CD4-positive, alpha-beta T cell treated with Interferon gamma for 1 hour (primary cell): ENCODE measurements at places on chromosomes 6 and 20.
A peak's percentile ranks its signal among the peaks of the same experiment; 100 is the strongest.

DNA sequence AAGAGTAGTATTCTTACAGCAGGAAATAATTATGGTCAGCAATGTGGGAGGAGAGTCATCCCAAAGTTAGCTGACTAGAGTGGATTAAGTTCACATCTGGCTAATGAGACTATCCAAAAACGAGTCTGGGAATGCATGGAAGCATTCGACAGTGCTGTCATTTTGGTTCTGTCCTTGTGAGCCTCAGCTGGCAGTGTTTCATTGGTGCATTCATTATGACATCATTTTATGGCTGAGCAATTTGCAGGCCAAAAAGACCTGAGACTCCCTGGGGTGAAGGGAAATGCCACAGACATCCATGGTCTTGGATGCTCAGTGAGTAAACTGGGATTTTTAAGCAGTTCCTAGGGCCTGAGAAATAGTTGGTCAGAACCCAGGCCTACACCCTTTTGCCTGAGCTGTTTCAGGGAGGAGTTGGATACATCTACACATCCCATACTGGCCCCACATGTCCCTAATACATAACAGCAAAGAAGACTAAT is 196.4 kb upstream of the CCN2 start:
- no peak for DNase-seq

DNA sequence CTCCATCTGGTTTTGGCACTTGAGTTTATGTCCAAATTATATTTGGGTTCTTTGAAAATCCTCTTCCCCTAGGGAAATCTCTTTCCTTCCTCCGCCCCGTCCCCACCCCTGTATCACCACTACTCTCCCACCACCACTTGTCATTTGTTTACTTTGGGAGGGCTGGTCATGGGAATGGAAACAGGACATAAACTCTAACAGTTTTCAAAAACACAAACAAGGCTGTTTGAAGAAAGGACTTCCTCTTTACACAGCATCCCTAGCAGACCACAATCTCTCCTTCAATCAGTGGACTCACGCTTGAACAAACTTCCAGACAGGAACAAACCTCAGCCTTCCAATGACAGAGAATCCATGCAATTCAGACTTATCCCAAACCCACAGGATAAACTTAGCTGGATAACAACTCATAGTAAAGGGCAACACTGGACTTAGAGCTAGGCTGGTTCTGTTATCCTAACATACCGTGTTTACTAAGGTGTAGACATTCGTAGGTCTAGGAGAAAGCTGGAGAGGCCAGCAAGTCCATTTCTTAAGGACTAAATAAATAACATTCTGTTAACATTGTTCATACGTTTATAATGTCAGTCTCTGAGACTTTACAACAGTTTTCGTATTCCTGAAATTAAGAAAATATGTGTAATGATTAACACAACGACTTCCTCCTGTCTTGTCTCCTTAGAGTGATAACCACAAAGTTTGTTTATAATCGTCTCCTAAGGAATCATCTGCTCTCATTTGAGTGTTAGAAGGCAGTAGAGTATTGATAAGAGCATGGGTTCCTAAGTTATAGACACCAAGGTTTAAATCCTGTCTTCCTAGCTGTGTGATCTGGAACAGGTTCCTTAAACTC is 44.1 kb upstream of the CTAGE9 start:
- no peak for DNase-seq

- DNase-seq = peak; percentile 7
Measured at GRCh38 chr20:52083627-52084232, 107.8 kb downstream of the ZFP64 start.

- DNase-seq = peak; percentile 59
Measured at GRCh38 chr6:167141667-167142432, 15.9 kb downstream of the GPR31 start.

GRCh38 chr6:40634429-40634828 is 47.3 kb upstream of the LRFN2 start:
- no peak for DNase-seq

GRCh38 chr6:41638935-41639808 is 904 bp downstream of the MDFI start:
- no peak for DNase-seq

DNA sequence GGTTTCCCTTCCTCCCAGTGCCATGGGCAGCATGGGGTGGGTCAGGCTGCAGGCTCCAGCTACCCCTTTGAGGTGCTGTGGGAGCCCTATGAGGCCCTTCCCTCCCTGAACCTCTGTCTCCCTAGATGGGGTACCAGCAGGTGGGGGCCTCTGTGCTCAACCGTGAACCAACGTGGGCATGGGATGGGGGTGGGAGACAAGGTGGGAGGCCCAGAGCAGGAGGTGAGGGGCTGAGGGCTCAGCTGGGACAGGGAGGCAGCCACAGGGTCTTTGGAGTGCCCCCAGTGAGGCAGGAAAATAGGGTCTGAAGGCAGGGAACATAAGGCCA is 33.3 kb downstream of the SUN5 start:
- DNase-seq = no peak

GRCh38 chr20:60210779-60211617 is 252.8 kb downstream of the CDH26 start:
- DNase-seq = peak; percentile 27

GRCh38 chr20:23103284-23104018 is 17.3 kb upstream of the CD93 start:
- DNase-seq = no peak

DNA sequence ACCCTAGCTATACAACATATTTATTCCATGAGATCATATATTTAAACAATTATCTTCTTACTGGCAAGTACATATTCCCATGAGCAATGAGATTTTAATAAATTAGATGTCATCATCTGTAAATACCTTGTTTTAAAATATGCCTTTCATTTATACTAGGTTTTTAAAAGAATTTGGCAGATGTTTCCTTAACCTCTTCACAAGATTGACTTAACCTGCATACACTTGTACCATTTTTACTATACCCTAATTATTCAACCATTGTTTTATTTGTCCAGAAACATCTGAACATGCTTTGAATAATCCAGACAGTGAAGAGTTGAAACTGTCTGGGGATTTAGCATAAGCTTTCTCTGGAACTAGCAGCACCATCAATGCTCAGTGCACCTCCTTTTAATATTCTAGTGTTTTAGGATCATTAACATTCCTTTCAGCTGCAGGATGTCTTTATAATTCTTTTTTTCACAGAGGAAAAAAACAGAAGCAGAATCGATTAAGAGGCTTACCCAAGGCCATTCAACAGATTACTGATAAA is 188.0 kb upstream of the TENT5A start:
- no peak for DNase-seq

GRCh38 chr6:155614606-155615005 is 159.0 kb upstream of the NOX3 start:
- DNase-seq = no peak

GRCh38 chr6:82571455-82571854 is 207.8 kb downstream of the TPBG start:
- DNase-seq = no peak

GRCh38 chr6:26217714-26218075 is 130.5 kb downstream of the HFE start:
- DNase-seq = no peak

GRCh38 chr6:116387374-116387773 is 16.6 kb downstream of the DSE start:
- peak; percentile 65 for DNase-seq

DNA sequence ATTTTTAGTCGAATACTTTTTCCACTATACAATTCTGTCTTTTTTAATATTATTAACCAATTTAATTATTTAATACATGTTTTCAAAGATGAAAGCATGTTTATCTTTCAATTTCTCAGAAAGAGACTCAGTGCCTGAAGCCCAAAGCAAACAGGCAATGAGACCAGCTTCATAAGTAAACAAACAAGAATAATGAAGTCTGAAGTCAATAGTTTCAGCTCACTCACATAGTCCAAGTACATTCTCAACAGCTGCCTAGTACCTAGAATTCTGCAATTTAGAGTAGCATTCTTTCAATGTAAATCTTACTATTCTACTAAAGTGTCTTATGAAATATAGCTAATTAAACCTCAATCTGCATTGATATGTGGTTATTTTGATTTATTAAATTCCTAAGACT is 626.5 kb upstream of the NRSN1 start:
- no peak for DNase-seq

GRCh38 chr6:166830185-166830890 is 126.0 kb downstream of the RNASET2 start:
- no peak for DNase-seq

- no peak for DNase-seq
Measured at GRCh38 chr20:21053002-21053762, 53.0 kb downstream of the LINC00237 start.

GRCh38 chr6:127131275-127131674 is 12.8 kb downstream of the RSPO3 start:
- DNase-seq = no peak

DNA sequence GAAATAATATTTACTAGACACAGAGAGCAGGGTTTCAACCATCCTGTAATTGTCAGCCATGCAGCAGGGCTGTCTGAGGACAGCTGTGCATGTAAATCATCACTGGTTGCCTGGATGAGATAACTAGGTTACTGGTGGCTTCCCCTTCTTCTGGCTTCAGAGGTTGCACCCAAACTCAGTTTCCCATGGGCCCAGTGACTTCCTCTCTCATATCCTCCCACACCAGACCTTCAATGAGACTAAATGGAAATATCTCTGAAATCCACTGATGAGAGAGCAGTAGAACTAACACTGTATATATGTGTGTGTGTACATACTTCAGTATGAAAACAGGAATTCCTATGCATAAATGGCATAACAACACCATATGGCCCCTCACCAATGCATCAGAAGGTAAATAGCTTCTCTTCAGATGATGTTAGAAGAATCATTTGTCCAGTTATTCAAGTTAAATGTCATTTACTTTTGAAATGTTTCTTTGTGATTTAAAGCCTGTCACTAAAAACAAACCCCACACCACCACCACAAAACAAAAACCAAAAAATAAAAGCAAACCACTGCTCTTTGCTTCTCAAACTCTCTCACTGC is 51.0 kb upstream of the IL20RA start:
- DNase-seq = peak; percentile 36

GRCh38 chr6:70315079-70315751 is 12.3 kb upstream of the COL9A1 start:
- no peak for DNase-seq

GRCh38 chr6:24524805-24525204 is 30.0 kb downstream of the ALDH5A1 start:
- DNase-seq = no peak

GRCh38 chr20:63533871-63534393 is 3.2 kb downstream of the PTK6 start:
- no peak for DNase-seq

DNA sequence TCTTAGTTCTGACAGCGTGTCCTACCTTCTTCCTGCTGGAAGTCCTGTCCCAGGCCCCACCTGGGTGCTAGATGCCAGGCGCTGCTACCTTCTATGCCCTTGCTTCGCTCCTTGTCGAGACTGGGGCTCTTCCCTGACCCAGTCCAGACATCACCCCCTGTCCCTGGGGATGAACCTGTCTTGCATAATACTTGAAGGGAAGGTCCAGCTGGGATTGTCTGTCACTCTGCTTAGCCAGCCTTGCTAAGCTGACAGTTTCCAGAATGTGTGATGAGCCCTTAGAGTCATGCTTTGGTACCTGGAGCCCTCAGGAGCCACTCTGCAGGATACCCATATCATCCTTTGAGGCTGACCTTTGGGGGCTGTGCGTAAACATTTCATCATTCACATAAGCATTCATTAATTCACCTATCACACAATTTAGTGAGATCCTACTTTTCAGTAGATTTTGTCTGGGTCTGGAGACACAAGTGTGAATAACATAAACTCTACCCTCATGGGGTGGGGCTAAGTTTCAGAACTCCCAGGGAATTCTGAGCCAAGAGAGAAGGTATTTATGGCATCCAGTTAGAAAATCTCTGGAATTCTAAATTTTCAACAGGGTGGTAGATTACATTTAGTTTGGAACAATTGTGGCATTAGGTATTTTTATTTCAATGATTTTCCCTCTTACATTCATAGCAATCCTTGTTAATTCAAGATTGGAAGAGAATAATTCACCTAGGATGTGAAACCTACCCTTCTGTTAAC is 151.1 kb upstream of the HDAC2 start:
- no peak for DNase-seq

DNA sequence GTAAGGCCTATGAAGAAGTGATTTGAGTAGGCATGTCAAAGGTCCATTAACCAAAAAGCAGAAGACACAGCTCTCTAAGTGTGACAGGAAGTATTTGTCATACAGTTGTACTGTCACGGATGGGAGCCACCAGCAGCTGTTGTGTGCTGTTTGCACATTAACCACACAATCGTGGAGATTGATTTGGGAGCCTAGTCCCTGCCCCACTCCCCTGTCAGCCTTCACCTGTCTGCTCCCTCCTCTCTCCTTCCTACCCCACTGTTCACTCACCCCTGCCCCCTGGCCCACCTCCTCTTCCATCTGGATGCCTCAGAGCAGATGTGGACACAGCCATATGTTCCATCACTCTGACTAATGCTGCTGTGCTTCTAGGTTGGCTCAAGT is 124.7 kb upstream of the SPACA1 start:
- peak; percentile 52 for DNase-seq

DNA sequence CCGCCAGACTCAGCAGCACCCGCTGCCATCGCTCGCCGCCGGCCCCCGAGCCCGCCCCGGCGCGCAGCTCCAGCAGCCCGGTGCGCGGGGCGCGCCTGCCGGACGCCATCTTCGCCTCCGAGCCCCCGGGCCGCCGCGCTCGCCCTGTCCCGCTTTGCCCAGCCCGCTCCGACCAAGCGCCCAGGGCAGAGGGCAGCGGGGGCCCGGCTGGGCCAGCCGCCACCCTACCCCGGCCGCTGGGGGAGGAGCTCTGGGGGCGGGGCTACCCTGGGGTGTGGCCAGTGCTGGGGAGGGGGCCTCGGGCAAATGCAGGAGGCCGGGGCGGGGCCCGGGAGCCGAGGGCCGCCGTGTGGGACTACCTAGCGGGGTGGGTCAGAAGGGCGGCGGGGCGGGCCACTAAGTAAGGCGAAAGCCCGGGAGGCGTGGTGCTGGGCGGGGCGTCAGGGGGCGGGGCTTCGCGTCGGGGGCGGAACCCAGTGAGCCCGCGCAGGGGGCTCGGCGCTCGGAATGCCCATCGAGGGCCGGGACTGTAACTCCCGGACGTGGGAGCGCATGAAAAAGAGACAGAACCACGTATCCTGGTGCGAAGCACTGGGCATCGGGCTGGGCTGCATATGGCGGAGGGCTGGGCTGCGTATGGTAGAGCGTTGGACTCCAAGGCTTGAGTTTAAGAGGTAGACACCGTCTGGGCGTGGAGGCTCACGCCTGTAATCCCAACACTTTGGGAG is at the start of gene SNTA1:
TSS of gene SNTA1 (minus strand) at position 252 of the 728 bp plus-strand sequence. CDS start at position 109, 143 bp downstream.
- peak; percentile 92 for DNase-seq

GRCh38 chr6:46741482-46741881 is 5.3 kb upstream of the ANKRD66 start:
- no peak for DNase-seq

DNA sequence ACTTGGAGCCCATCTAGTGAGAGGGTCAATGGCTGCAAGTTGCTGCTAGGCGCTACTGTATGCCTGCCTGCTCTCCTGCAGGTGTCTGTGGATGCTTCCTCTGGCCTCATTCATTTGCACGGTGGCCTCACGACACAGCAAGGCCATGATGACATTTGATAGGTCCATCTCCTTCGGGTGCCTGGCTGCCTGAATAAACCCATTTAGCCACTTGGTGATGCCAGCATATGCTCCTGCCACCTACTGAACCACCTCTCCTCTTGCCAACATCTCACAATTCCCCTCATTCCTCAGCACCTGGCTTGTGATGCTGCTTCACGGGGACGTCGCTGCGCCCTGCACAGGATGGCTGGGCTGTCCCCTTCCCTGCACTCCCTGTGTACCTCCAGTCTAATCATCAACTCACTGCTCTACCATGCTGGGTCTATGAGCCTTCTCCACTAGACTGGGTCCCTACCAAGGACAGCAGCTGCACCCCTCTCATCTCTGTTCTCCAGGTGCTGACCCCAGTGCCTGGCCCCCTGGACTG is 51.1 kb downstream of the AGPAT4 start:
- no peak for DNase-seq
